WERI-Rb-1 (cell line): ENCODE measurements at places on chromosomes 16 and 17.

- DNase-seq: peak; percentile 43
These were observed 12.5 kb downstream of the DHODH start for GRCh38 chr16:72021043-72021442.

DNA sequence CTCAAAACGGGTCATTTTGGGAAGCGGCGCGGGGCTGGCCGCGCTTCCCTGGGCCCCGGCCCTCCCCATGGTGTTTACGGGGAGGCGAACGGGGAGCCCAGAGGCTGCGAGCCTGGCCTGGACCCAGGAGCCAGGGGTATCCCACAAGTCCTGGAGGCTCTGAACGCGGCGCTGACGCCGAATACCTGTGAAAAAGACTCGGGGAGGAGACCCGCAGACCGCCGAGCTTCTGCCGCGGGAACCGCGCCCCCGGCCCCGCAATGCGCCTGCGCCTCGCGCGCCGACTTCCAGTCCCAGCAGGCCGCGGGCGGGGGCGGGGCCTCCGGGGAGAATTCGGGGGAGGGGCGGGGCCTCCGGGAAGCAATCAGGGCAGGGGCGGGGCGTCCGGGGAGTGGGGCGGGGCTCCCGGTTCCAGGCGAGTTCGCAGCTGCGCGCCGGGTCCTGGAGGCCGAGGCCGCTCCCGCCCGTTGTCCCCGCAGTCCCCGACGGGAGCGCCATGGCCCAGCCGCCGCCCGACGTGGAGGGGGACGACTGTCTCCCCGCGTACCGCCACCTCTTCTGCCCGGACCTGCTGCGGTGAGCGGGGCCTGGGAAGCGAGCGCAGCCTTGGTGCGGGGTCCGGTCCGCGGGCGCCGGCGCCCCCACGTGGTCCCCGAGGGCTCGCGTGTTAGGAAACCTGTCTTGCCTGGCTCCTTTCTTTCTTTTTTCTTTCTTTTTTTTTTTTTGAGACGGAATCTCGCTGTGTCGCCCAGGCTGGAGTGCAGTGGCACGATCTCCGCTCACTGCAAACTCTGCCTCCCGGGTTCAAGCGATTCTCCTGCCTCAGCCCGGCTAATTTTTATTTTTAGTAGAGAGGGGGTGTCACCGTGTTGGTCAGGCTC lies at the start of gene DECR2:
Gene DECR2, plus strand, starts transcription at position 418 of the 881 bp plus-strand sequence. Its CDS starts 79 bp downstream, at position 497.
- peak; percentile 94 for DNase-seq

GRCh38 chr16:25177831-25178688 lies 38.7 kb upstream of the AQP8 start:
- DNase-seq: no peak

DNA sequence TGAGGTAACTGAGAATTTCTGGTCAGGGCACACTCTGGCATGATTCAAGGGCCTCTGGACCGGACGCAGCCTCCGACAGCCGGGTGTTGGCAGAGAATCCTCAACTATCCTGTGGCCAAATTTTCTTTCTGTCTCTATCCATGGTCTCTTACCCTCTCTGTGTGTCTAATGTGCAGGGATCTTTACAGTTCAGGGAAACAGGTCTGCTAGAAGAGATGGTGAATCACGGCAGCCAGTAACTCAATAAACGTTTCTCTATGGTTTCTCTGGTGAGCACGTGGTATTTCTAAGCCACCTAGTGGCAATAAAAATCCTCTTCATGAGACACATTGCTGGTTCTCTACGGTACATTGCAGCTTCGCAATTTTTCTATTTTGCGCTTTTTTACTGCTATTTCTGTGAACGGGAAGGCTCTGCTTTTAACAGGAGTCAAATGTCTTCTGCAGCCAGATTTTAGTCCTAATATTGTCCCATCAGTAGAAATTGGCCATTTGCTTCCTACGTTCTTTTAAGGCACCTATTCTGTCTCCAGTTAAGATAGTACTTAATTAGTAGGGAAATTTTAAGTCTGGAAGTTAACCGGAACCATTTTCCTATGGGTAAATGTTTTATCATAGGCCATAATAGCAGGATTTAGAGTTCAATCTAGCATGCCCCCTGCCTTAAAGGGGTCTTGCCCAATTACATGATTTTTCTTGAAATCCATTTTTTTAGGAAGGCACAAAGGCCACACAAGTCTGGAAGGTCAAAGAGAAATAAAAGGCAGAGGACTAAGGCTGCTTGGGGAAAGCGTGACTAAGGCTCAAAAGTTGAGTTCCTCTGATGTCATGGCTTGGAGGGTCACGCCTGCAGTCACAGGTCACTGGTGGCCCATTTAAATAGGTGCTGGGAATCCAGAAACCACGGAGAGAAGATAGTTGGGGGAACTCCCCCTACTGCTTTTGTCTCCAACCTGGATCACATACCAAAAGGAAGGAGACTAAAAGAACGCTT lies 31.5 kb downstream of the QPRT start:
- DNase-seq: peak; percentile 23

DNA sequence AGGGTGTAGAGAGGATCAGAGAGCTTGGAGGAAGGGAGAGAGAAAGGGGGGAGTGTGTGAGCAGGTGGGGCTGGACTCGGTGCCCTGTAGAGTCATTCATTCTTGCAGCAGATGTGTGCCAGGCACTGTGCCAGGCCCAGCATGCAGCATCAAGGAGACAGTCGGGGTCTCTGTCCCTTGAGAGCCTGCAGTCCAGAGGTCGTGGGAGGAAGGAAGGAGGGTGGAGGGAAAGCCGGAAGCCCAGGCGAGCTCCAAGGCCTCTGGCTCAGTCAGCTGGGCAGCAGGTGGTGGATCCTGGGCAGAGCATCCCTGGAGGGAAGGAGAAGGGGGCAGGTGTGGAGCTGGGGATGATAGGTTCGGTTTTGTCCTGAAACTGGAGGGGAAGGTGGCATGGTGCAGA lies 27.5 kb downstream of the EPN2 start:
- no peak for DNase-seq

DNA sequence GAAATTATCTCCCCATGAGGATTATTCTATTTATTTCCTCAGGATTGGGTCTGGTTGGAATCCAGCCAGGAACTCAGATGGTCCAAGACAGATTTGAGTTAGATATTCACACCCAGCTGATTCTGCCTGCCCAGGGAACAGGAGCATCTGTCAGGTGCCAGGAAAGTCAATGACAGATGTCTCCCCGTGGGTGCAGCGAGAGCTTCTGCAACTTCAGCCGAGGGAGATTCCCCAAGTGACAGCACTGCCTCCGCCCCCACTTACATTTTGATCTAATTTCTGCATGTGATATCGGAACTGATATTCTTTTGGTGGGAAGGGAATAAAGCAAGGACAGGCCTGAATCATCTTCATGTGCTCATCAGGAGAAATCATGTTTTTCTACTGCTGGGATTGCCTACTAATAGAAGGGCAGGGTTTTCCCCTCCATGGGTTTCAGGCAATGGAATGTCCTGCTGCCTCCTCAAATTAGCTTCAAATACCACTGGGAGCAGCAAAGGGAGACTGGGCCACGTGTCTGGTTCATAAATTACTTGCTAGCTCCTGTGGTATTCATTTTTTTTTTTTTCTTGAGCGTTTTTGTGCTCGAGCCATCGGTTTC lies 15.7 kb upstream of the DHX8 start:
- peak; percentile 92 for DNase-seq

DNA sequence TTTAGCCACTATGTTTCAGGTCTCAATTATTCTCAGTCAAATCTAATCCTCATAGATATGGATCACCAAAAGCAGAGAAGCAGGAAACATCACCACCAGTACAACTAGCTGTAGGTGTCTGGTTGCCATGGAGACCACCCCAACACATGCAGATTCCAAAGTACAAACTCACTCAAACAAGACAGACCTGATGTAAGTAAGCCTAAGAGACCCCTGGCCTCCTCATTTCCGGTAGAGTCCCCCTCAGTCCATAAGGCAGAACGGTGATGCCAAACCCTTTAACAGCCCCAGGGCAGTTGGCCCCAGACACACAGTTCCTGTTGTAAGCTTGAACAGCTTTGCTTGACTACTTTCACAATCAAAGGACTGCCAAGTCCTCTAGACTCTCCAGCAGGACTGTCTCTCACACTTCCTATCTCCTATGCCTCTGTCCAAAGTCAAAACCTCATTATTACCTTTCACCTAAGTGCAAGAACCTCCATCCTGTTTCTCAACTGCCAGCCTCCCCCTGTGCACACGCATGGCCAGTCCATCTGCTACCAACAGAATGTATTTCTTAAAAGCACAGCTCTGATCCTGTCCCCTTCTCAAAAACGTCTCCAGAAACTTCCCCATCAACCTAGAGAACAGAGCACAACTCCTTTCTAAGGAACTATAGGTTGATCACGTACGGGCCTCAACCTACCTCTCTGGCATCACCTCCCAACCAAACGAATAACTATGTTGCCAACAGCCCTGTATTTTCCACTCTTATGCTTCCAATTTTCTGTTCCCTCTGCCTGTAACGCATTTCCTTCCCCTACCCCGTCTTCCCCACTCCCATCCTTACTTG lies 23.9 kb downstream of the SLC39A11 start:
- no peak for DNase-seq

- no peak for DNase-seq
These were observed 445.3 kb upstream of the TOM1L1 start for GRCh38 chr17:54455251-54455868.

- no peak for DNase-seq
These were observed 17.9 kb upstream of the TANGO6 start for GRCh38 chr16:68825427-68825826.

DNA sequence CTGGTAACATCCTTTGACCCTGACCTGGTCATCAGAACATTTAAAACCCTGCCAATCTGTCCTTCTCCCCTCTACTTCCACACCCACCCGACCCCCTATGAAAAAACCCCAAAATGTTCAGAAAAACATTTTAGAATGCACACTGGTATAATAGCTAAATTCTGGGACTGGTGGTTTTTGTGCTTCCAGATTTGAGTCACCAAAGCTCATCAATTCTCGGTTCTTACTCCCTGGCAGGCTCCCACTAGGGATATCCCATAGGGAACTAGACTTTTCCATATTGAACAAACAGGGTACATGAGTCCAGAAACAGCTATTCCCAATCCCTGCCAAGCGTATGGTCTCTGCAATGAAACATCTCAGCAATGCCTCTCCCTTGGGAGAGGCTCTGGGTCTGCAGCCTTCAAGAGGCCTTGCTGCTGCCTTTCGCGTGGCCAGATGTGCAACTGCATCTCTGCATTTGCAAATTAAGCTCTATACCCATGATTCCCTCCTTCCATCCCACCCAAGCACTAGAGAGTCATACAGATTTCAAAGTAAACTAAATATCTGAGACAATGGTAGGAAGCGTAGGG lies 67.7 kb downstream of the SMG6 start:
- DNase-seq: no peak

DNA sequence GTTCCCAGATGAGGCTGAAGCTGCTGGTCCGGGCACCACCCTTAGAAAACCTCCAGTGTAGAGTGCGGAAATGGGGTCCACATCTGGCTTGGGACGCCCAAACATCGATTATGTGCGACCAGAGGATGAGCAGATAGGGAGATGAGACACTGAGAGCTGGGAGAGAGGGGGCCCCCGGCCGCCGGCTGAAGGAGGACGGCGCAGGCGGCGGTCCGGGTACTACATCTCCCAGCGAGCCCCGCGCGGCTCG lies 182 bp upstream of the SPECC1 start:
- DNase-seq: no peak

DNA sequence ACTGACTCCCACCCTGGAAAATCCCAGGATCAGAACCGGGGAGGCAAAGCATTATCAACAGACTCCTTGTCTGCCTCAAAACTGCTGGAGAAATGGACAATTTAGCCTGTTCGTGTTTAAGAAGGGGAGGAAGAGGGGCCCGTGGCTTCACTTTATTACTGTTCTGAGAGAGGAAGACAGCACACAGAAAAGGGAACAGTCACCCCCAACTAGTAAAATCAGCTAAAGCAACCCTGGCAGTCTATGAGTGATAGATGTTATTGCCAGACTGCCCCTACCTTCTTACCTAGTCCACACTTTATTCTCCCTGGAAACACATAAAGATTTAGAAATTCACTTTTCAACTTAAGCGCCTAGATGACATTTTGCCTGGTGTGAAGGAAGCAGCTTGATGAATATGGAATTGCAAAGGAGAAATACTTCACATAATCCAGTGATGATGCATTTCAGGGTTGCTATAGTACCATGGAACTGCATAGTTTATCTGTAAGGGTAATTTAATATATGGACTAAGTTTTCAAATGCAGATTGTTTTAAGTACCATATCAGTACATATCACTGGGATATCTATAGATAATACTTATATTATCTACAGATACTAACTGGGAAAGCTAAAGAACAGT lies 36.9 kb upstream of the TRAP1 start:
- DNase-seq: no peak

DNA sequence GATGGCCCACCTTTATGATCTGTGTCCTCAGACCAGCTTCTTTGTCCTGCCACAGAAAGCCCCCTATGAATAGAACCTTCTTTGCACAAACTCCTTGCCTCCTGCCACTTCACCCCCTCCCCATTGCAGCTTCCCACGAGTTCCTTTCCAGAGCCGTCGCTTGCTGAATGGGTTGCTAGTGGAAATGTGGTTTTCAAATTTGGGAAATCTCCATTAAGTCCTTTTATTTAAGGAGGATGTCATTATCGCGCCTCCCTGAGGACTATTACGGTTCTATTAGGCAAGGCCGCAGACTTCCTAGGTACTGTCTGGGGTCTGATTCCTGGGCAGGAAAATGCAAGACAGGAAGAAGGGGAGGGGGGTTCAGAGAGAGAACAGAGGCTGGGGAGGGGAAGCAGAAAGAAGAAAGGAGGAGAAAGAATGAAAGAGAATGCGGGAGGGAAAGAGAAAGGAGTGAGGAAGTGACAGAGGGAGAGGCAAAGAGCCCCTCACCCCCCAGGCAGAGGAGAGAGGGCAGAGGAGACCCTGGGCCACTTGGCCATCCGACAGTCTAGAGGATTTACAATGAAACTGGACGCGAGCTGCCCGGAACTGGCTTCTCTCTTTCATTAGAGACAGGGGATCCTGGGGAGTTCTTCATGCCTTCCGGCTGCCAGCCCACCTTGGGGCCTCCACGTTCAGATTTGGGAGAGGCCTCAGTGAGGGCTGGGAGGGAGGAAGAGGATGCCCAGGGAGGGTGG lies 31.7 kb upstream of the ETV4 start:
- no peak for DNase-seq

DNA sequence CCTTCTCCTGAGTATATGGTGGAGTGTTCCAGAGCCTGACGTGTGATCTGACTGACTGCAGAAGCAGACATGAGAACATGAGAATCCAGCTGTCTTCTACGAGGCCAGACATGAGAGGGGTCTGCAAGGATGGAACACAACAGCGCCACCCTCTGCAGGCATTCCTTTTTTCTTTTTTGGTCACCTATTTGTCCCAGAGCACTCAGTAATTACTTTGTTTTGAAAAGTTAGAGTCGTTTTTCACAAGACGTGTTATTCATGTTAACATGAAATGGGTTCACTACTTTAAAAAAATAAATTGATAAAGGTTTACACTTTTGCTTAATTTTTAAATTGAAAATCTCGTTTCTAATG lies 43.8 kb upstream of the ATP2A3 start:
- DNase-seq: no peak

DNA sequence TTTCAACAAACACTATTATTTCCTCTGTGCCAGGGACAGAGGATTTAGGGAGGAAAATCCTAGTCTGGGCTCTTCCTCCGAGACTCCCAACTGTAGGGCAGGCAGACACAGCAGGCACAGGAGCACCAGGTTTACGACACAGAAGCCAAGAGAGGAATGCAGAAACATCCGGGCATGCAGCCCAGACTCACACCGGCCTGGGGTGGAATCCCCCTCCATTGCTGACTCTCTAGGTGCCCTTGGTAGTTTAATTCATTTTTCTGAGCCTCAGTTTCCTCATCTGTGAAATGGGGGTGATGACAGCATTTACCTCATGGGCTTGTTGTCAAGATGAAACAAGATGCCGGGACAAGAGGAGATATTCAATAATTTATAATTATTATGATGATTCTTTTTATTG lies 14.9 kb downstream of the CA4 start:
- no peak for DNase-seq
